Osteoblast (primary cell): ENCODE measurements at places on chromosomes 13 and 19.

DNA sequence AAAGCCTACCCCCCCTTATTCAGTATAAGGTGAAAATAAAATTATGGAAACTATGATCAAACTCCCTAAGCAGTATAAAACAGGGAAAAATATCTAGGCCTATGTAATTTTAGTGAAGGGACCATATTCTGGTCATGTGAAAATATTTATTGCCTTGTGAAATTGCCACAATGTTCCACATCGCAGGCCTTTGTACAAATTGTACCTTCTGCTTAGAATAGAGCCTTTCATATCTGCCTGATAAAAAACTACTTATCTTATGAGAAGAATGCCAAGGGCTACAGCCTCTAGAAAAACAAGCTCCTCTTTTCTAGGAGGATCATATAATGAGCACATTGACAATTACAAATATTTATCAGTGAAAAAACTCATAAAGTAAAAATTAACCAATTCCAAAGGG lies 1280.0 kb downstream of the EFNB2 start:
- H3K27ac ChIP-seq, result no peak overlapping the region
- no peaks in the 10 kb centered on the region for H3K27me3 ChIP-seq
- H3K4me3 ChIP-seq, result no peak overlapping the region

DNA sequence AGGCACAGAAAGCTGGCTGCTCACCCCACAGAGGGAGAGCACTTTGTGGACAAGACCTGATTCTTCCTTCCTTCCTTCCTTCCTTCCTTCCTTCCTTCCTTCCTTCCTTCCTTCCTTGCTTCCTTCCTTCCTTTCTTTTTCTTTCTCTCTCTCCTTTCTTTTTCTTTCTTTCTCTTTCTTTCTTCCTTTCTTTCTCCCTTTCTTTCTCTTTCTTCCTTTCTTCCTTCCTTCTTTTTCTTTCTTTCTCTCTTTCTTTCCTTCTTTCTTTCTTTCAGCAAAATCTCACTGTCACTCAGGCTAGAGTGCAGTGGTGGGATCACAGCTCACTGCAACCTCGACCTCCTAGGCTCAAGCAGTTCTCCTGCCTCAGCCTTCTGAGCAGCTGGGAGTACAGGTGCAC lies 263.9 kb downstream of the UQCRFS1 start:
- DNase-seq, result no peak
- H3K27ac ChIP-seq, result no peak overlapping the region
- no peaks in the 10 kb centered on the region for H3K36me3 ChIP-seq
- no peaks in the 10 kb centered on the region for H3K27me3 ChIP-seq

DNA sequence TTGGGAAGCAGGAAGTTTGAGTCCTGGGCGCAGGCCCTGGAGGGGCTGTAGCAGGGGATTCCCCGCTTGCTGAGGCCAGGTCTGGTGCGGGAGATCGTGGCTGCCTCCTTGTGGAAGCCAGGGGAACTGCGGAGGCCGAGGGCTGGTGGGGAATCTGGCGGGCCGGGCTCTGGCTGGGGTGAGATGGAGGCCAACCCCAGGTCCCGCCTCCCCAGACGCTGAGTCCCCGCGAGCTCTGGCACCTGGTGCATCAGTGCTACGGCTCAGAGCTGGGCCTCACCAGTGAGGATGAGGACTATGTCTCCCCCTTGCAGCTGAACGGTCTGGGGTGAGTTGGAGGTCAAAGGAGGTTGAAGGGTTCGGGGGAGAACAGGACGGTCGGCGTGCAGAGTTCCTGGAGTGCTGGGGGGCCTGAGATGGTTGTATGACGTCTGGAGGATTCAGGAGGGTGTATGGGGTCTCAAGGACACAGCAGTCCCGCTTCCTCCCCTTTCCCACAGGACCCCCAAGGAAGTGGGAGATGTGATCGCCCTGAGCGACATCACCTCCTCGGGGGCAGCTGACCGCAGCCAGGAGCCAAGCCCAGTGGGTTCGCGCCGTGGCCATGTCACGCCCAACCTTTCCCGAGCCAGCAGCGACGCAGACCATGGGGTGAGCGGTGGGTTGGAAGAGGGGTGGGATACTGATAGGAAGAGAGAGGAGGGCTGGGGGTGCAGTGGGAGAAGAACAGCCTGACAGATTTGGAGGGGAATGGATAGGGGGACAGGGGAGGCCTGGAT lies 13.1 kb downstream of the GRAMD1A start:
- no peak overlapping the region for H3K4me3 ChIP-seq
- peak; percentile 98 for DNase-seq
- H3K36me3 ChIP-seq, result peaks cover 60% of the 10 kb centered on the region
- H3K4me1 ChIP-seq, result no peaks in the 10 kb centered on the region

GRCh38 chr13:42247883-42248282 lies 24.1 kb upstream of the AKAP11 start:
- no peaks in the 10 kb centered on the region for H3K36me3 ChIP-seq
- H3K4me3 ChIP-seq, result no peak overlapping the region
- no peaks in the 10 kb centered on the region for H3K4me1 ChIP-seq
- no peak for DNase-seq
